Stimulated activated CD4-positive, alpha-beta T cell treated with anti-CD3 and anti-CD28 coated beads, Interleukin-1b, Interleukin-23, amount 100 ng/mL, for 1 hour (primary cell): ENCODE measurements at places on chromosomes 5 and 9.

DNA sequence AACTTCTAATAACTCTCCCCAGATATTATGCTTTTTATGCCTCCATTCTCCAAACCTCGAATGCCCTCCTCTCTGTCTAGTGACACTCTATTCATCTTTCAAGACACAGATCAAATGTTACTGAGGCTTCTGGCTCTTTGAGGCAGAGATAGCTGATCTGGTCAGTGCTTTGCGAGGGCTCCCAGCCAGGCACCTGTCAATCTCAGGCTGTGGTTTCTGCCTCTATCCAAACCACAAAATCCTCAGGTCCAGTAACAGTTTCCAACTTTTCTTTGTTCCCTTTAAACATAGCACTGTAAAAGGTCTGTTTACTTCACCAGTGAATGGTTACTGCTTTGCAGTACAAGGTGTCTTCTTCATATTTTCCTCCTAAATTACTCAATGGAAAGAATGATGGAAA lies 11.5 kb upstream of the STK32A start:
- DNase-seq = no peak

DNA sequence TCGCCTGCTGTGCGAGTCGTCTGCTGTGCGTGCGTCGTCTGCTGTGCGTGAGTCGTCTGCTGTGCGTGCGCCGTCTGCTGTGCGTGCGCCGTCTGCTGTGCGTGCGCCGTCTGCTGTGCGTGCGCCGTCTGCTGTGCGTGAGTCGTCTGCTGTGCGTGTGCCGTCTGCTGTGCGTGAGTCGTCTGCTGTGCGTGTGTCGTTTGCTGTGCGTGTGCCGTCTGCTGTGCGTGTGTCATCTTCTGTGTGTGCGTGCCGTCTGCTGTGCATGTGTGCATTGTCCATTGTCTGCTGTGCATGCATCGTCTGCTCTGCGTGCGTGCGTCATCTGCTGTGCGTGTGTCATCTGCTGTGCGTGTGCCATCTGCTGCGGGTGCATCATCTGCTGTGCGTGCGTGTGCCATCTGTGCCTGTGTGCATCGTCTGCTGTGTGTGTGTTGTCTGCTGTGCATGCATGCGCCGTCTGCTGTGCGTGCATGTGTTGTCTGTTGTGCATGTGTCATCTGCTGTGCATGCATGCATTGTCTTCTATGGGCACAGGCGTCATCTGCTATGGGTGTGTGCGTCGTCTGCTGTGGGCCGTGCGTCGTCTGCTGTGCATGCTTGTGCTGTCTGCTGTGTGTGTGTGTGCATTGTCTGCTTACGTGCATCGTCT lies 68.6 kb upstream of the IRX4 start:
- DNase-seq = no peak

DNA sequence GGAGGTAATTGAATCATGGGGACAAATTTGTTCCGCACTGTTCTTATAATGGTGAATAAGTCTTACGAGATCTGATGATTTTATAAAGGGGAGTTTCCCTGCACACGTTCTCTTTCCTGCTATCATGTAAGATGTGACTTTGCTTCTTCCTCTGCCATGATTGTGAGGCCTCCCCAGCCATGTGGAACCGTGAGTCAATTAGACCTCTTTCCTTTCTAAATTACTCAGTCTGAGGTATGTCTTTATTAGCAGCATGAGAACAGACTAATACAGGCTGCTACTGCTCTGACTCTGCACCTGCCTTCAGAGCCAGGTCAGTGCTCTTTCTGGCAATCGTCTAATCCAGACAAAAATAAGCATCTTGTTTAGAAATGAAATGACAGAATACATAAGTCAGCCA lies 479.2 kb upstream of the TUSC1 start:
- DNase-seq = no peak

DNA sequence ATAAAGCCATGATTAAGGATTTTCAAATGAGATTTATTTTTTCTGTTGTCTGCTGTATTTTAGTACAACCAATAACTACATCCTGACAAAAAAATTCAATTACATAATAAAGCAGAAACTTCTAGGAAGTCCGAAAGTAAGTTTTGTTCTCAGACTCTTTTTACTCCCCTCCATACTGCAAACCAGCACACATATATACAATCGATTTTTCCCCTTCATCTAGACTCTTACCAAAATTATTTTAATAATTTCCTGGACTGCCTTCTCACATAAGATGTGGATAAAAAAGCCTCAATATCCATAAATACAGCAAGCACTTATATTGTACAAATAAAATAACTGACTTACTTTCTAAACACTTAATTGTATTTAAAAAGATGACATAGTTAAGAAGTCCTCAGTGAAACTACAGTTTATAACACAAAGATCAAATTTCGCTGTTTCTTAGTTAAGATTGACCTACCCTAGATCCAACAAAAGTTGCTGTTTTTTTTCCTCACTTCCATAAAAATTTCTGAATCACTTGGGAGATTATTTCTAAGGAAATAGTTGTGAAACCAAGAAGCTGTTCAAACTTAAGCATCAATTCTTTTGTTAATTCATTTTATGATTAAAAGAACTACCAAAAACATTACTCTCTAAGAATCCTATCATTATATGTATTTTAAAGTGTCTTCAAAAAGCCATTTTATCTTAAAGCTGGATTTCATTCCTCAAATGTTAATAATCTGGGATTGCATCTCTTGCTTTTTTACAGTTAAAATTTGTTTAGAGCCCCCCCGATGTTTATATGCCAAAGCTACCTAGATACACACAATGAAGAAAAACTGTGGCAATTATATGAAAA lies 74.7 kb upstream of the IFNE start:
- no peak for DNase-seq

DNA sequence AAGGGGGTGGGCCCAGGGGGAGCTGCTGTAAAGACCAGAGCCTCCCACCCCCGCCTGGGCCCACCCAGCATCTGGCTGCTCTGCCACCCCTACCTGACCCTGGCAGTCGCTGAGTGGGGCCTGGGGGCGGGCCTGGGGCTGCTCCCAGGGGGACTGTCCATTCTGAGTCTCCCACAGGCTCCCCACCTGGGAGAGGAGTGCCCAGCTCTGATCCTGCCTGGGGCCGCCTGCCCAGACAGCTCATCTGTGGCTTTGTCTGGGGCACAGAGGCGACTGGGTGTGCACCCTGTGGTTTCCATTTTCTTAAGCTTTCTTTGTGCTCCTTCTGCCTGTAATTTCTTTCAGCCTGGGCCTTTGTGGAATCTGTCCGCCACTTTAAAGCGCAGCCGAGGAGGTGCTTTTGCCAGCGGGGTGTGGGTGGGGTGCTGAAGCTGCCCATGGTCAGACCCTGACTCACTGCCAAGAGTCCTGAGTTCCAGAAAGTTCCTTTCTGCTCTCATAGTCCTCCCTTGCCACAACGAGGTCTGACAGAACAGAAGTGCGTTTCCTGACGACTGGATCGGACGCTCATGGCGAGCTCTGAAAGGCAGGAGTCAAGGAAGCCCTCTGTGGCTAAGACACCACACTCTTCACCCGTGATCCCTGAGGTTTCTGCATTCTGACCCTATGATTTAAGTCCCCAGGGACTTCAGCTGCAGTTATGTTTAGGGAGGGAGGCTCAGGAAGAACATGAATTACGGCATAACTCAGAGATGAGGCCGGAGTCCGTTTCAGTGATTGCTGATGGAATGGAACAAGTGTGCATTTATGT lies 225.0 kb downstream of the FANCC start:
- DNase-seq = no peak
